ENCODE measurements at places on chromosomes 2 and 18.

GRCh38 chr2:65431421-65432226 lies 775 bp downstream of the SPRED2 start:
- peak; percentile 55 for DNase-seq

- no peak for DNase-seq
These were observed 6.1 kb downstream of the ARPC2 start for GRCh38 chr2:218223046-218223445.

- DNase-seq = no peak
These were observed 289.1 kb downstream of the TRIB2 start for GRCh38 chr2:13005761-13006335.

DNA sequence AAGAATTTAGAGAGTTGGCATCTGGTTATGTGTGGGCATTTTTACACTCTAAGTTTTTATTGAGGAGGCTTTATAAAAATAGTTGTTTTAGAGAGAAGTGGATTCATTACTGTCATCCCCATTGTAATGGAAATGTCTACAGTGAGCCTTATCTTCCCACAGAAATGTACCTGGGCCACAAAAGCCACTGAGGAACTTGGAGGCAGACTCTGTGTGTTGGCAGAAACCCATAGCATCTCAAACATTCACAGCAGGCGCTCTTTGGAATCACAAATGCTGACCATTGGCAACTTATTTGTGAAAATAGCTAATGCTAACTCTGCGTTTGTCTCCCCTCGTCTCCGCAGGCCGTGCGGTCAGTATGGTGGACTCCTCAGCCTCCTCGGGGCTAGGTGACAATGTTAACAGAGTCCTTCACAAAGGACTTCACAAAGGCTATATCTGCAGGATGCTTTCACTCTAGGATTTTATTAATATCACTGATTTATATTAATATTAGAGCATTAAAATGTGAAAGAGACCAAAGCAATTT lies 689.1 kb upstream of the POU3F3 start:
- no peak for DNase-seq

- DNase-seq = no peak
These were observed 20.8 kb upstream of the TNP1 start for GRCh38 chr2:216880509-216881184.

DNA sequence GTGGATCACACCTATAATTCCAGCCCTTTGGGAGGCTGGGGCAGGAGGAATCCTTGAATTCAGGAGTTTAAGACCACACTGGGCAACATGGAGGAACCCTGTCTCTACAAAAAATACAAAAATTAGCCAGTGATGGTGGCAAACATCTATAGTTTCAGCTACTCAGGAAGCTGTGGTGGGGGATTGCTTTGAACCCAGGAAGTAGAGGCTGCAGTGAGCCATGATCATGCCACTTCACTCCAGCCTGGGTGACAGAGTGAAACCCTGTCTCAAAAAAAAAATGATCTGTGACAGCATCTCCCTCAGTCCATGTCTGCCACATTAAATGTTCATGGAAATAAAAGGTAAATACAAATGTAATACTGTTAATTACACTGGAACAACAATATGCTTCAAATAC lies 121.4 kb upstream of the COL5A2 start:
- no peak for DNase-seq

DNA sequence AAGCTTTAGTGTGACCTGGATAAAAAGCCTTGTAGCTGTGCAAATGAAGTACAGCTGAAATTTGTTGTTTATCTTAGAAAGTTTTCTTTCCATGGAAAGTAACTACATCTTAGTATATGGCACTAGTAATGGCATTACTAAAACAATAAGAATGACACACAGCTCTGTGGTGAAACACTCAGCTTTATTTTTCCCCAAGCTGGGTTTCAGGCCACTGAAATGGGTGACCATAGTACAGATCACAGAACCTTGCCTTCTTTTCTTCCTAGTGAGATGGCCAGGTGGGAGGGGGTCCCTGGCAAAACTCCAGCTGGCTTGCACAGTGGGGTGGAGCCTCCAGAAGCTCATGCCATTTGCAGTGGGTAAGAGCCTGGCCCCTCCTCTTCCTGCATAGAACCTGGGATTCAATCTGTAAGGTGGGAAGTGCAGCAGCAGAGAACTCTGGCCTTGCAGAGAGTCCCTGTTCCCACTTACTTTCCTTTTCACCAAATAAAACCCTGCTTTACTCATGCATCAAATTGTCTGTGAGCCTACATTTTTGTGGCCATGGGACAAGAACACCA lies 17.6 kb upstream of the GRP start:
- no peak for DNase-seq

- DNase-seq = no peak
These were observed 50.1 kb upstream of the WDR75 start for GRCh38 chr2:189391201-189391600.

- no peak for DNase-seq
These were observed 36.4 kb upstream of the GAREM2 start for GRCh38 chr2:26136451-26136850.

DNA sequence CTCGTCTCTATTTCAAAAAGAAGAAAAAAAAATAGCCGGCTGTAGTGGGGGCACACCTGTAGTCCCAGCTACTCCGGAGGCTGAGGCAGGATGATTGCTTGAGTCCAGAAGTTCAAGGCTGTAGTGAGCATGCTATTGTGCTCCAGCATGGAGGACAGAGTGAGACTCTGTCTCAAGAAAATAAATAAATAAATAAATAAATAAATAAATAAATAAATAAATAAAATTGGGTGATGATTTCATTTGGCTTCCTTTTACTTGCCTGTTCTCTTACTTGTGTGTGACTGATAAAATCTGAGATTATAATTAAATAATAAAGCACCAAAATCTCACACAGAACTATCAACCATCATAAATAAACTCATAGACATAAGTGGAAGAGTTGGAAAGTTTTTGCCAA lies 657.8 kb downstream of the NRXN1 start:
- DNase-seq = no peak

GRCh38 chr2:45323344-45323743 lies 287.7 kb downstream of the SRBD1 start:
- no peak for DNase-seq

- DNase-seq = no peak
These were observed 89.2 kb upstream of the GLS start for GRCh38 chr2:190791347-190791975.

GRCh38 chr18:1412655-1413322 lies 508.1 kb downstream of the ADCYAP1 start:
- DNase-seq = no peak

DNA sequence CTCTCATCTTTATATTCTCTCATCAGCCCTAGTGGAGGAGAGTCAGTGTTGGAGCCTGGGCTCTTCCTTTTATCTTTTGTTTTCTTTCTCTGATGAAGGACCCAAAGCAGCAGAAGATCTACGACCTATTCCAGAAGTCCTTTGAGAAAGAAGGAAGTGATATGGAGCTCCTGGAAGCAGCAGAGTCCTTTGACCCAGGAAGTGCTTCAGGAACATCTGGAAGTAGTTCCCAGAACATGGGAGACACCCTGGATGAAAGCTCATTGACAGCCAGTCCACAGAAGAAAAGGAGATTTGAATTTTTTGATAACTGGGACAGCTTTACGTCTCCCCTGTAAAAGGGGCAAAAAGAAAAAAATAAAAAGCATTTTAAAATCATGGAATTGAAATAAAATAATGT lies 16.0 kb upstream of the RPL37A start:
- DNase-seq = no peak

DNA sequence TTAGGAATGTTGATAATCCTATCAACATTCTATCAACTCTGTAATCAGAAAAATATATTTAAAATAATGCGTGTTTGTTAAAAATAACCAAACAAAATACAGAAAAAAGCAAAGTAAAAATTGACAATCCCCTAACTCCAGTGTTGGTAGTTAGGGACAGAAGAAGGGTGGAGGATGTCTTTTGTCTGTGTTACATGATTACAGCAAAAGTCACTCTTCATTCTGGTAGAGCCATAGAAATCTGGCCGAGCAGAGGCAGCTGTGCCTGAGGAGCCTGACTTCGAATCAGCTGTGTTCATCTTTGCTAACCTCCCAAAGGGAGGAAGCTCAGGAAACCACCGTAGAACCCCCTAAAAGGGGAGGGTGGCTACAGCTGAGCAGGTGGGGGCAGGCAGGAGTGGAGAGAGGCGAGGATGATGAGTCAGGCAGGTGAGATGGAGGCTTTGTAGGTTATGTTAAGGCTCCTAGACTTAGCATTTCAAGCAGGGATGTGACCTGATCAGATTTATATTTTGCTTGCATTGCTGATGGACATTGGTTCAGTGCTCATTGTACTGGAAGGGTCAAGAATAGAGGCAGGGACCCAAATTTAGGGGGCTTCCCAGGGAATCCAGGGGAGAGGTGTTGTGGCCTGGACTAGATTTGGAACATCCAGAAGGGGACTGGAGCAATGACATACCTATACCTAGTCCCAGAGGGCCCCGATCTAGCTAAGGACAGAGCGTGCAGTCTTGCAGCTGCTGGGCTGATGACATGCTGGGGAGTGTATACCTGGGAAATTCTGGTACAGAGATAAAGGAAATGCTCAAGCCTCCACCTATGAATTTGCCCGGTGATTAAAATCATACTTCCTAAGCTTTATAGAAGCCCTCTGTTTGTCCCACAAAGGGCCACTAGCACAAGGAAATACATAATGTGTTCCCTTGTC lies 95.7 kb downstream of the NEDD4L start:
- DNase-seq = no peak

DNA sequence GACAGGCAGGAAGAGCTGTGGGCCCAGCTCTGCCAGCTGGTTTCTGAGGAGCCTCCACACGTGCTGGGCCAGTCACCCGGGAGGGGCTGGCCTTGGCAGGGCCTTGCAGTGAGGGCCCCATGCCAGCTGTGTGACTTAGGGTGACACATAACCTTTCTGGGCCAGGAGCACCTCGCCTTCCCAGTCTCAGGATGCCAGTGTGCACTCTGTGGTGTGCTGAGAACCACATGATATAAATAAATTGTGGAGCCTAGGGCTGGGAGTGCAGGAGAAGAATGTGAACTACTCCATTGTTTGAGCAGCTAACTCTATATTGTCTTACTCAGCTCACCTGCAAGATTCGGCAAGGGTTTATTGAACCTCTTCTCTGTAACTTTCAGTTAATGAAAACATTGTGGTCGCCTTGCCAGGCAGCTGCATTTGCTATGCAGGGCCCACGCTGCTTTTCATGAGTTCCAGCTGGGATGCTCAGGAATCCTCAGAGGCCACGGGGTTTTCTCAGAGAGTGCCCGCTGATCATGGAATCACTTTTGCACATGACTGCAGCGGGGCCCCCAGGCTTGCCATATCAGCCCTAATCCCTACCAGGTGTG lies 222.3 kb downstream of the SH3RF3 start:
- no peak for DNase-seq

DNA sequence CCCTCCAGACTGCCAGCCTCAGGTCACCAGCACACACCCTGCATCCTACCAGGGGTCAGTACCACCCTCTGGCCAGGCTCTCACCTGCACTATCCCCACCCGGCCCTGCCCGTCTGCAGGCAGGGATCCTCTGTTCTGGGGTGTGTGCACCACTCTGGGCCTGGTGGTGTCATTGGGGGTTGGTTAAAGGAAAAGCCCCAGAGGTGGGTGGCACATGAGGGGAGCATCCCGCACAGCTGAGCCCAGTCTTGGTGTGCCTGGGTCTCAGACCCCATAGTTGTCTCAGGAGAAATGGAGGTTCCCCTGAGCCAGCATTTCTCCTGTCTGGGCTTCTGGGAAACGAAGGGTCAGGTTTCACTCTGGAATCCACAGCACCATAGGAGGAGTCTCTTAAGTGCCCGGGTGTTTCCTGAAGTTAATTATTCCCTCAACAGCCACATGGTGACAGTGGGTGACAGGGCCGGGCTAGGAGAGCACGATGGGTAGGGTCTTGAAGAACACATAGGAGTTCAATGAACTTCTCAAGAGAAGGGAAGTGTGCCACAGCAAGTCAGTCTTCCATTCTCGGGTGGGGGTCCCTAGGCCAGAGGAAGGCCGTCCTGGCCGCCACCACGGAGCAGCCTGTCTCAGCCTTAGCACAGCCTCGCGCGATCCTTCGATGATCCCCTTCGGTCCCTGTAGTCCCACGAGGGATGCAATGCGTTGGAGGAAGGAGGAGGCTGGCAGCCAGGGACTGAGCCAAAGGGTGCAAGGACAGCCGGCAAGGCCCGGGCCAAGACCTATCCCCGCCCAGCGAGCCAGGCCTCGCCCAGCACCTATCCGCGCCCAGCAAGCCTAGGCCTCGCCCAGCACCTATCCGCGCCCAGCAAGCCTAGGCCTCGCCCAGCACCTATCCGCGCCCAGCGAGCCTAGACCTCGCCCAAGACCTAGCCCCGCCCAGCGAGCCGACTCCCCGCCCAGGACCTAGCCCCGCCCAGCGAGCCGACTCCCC lies 1.1 kb upstream of the FARP2 start:
- DNase-seq = no peak

DNA sequence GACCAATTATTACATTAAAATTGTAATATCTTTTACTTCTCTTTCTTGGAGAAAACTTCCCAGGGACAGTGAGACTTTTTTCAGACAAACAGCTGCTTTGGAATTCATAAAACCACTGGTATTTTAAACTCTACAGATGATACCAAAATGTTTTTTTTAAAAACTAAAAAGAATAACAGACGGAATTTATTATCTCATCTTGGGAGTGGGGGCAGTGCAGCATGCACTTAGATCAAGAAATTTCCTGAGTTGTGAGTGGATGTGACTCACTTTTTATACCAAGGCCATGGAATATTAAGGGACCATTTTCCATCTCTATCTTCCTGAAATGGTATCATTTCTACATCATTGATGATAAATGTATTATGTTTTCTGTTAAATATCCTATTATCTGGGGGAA lies 422.8 kb upstream of the HNRNPA3 start:
- DNase-seq = no peak

- DNase-seq = no peak
These were observed 101.8 kb downstream of the TRIB2 start for GRCh38 chr2:12818416-12819102.

GRCh38 chr2:44741507-44741906 lies 200.0 kb upstream of the SIX3 start:
- no peak for DNase-seq

DNA sequence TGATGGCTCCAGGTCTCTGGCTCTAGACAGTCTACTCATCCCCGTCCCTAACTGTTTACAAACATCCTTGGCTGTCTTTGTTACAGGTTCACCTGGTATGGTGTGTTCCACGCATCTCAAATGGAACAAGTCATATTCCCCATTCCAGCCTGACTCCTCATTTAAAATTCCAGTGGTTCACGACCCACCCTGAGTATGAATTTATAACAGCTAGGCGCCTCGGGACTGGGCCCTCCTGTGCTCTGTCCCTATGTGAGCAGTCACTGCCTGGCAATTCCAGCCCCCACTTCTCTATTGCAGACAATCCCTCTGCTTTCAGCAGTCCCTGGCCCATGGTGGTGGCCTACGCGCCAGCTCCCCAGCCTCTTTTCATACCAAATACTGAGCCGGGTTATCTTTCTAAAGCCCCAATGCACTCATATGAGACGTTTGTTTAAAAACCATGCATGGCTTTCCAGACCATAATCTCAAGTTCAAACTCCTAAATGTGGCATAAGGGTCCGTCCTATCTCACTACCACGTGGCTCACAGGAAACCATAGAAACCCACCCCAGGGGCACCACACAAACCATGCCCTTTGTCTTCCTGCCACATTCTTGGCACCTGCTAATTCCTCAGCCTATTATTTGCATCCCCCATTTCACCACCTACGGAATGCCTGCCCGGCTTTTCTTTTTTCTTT lies 1.6 kb downstream of the SERPINB8 start:
- no peak for DNase-seq

GRCh38 chr2:20514596-20515269 lies 67.9 kb downstream of the RHOB start:
- DNase-seq = no peak
